Chondrocyte (in vitro differentiated cells): ENCODE measurements at places on chromosomes 16 and 17. TPM values are rescaled to one million over a fixed set of nuclear protein-coding genes. Genes with fewer than 3 reads are reported as not detected.

Gene KRTAP2-1
- not detected in 3 replicates for total RNA-seq

Gene TNFRSF13B
- not detected in 3 replicates for total RNA-seq

Gene SLC47A2
- total RNA-seq = not detected in 3 replicates

Gene KCNJ2
- total RNA-seq = 0.07 TPM in 1 of 3 replicates, not detected in the others

Gene CTRB1
- total RNA-seq = not detected in 3 replicates

Gene KRT26
- total RNA-seq = not detected in 3 replicates

Gene CCL14
- not detected in 3 replicates for total RNA-seq

Gene CDRT15
- not detected in 3 replicates for total RNA-seq

Gene TLCD3B
- total RNA-seq = 0.28 to 0.77 TPM (median 0.44 TPM) in 3 replicates

Gene FOXC2
- total RNA-seq = 70.4 to 84.2 TPM (median 77.8 TPM) in 3 replicates

DNA sequence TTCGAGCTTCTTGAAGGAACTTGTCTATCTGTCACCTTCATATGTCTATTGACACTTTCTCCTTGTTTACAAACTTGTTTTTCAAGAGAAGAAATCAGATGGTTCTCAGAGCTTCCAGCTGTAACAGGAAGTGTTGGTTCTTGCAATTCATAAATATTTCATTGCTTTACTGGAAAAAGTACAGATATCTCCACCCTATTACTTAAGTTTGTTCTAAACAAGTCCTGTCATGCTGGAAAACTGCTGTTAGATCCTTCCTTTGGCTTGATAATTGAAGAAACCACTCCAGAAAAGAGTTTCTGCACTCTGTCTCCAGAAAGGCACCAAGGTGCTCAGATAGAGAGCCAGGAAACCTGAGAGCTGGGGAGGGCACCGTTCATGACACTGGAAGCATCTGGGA is 181.6 kb downstream of the DNAH9 start:
- H3K4me1 ChIP-seq = peaks cover 5% of the 10 kb centered on the region
- no peak overlapping the region for H3K4me3 ChIP-seq
- H3K27me3 ChIP-seq = no peaks in the 10 kb centered on the region
- DNase-seq = no peak
- no peak overlapping the region for H3K27ac ChIP-seq
- H3K36me3 ChIP-seq = no peaks in the 10 kb centered on the region

DNA sequence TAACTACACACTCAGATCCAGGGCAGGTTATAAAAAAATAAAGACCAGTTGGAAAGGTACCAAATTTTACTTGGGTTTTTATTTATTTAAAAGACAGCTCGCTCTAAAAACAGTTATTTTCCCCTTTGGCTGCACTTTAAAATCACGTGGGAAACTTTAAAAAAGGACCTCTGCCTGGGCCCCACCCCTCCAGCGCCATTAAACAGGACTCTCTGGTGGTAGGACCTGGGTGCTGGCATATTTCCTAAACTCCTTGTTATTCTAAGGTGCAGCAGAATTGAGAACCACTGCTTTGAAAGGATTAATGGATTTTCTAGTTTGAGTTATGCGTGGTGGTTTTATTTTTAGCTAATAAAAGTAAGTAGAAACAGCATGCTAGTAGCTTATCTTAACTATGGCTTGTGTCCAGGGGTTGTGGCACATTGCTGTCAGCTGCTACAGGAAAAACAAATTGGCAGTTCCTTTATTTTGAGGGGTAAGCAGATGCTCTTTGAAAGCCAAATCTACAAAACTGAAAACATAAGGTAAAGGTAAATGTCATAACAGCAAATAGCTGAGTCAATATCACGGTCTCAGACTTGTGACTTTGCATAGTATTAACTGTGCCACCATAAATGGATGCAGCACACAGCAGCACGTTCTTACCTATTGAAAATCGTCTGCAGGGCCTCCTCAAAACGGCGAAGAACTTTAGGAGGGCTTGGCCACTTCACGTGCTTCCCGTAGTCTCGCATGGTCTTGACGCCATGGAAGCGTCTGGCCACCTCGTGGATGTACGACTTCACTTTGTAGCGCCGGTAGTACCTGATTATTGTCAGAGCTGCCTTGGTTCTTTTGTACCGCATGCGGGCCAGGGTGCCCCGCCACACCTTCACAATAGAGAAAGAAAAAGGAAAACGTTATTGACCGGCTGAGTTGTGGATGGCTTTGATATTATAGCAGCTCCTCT is 172.0 kb downstream of the CDK5R1 start:
- no peak for DNase-seq
- H3K4me3 ChIP-seq = no peak overlapping the region
- no peak overlapping the region for H3K27ac ChIP-seq
- no peaks in the 10 kb centered on the region for H3K27me3 ChIP-seq
- H3K4me1 ChIP-seq = peaks cover 15% of the 10 kb centered on the region

- no peaks in the 10 kb centered on the region for H3K4me1 ChIP-seq
- no peak overlapping the region for H3K4me3 ChIP-seq
- no peaks in the 10 kb centered on the region for H3K27me3 ChIP-seq
Observed at GRCh38 chr16:9597967-9598730, 506.7 kb downstream of the HAPSTR1 start.

GRCh38 chr16:58409316-58409973 is 17.2 kb downstream of the GINS3 start:
- no peak for DNase-seq
- no peak overlapping the region for H3K4me3 ChIP-seq
- peaks cover 10% of the 10 kb centered on the region for H3K4me1 ChIP-seq
- H3K27me3 ChIP-seq = no peaks in the 10 kb centered on the region
- peaks cover 2% of the 10 kb centered on the region for H3K36me3 ChIP-seq
- peak overlapping the region; percentile 17 for H3K27ac ChIP-seq

- no peaks in the 10 kb centered on the region for H3K36me3 ChIP-seq
- peaks cover 2% of the 10 kb centered on the region for H3K4me1 ChIP-seq
- DNase-seq = peak; percentile 80
- peaks cover 6% of the 10 kb centered on the region for H3K27me3 ChIP-seq
Observed at GRCh38 chr17:143785-144281, 6.5 kb downstream of the SCGB1C2 start.

DNA sequence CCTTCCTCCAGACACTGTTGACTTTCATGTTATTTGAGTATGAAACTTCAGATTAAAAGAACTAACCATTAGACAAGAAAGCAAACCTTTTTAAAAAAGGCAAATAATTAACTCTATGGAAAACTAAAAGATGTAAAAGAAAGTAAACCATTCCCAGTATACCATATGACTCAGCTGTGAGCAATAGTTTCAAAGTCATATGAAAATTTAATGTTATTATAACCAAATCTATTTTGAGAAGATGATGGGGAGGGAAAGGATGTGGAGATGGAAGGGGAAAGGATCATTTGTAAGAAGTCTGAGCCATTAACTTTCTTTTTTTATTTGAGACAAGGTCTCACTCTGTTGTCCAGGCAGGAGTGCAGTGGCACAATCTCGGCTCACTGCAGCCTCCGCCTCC is 131.8 kb downstream of the IRX5 start:
- peaks cover 49% of the 10 kb centered on the region for H3K27me3 ChIP-seq
- peak overlapping the region; percentile 90 for H3K27ac ChIP-seq
- H3K36me3 ChIP-seq = no peaks in the 10 kb centered on the region

DNA sequence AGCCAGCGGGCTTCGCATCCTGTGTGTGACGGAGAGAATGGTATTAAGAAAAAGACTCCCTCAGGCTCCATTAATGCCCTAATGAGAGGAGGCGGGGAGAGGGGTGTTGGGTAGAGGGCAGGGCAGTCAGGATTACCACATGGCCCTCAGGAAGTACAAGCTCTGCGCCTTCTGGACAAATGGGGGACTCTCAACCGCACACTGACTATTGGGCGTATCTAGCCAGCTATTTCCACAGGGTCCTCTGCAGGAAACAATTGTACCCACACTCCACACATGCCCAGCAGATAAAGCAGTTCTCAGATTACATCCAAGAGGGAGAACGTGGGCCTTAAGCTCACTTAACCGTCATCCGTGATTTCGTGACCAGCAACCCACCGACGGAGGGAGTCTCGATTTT is 14.7 kb downstream of the NXN start:
- H3K4me1 ChIP-seq = peaks cover 67% of the 10 kb centered on the region
- DNase-seq = no peak
- no peak overlapping the region for H3K27ac ChIP-seq
- H3K27me3 ChIP-seq = no peaks in the 10 kb centered on the region
- peaks cover 4% of the 10 kb centered on the region for H3K36me3 ChIP-seq

DNA sequence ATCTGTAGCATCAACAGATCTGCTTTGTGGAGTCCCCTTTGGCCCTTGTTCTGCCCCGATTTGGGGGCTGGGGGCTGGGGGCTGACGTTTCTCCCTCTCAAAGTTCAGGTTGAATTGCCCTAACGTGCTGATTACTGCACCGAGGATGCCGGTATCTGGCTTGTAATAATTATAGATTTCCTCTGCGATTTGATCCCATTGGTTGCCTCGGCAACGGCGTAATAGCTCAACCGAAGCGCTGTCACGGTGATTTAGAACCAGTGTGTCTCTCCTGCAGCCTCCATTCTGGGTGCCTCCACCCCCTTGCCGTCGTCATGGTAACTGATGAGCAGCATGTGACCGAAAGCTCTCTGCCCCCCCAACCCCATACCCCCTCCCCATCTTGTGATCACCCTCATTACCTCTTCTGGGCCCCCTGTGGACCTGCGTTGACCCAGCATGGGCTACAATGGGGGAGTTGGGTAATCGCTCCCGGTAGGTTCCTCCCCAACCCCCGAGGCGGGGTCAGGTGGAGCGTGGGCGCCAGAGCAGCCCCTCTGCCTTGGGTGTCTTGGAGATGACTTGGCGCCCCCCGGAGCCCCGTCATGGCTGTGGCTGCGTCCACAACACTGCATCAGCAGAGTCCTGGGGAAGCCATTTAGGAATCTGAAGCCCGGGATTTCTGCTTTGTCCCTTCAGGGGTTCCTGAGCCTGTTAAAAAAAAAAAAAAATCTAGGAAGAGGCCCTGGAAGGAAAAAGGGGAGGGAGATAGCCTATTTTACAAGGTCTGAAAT is 38.4 kb downstream of the ABAT start:
- H3K4me3 ChIP-seq = no peak overlapping the region
- peaks cover 15% of the 10 kb centered on the region for H3K27me3 ChIP-seq
- peaks cover 5% of the 10 kb centered on the region for H3K36me3 ChIP-seq
- H3K27ac ChIP-seq = no peak overlapping the region
- DNase-seq = no peak

DNA sequence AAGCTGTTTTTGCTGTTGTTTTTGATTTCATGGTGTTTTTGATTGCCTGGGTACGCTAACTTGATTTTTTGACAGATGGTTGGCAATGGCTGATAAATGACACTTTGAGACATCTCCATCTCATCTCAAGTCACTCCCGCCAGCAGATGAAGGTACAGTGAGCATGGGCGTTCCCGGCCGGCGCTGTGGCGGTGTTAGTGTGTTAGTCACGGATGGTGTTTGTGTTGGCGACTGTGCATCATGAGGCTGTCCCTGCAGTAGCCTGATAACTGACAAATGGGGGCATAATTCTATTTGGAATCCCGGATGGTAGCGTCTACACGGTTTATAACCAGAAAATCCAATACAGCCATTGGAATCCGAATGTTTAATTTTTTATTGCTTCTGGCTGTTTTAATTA is 81.6 kb upstream of the ZNF750 start:
- no peak overlapping the region for H3K4me3 ChIP-seq
- peak; percentile 46 for DNase-seq
- H3K36me3 ChIP-seq = peaks cover 12% of the 10 kb centered on the region
- H3K27me3 ChIP-seq = no peaks in the 10 kb centered on the region

GRCh38 chr16:78115659-78116058 is 16.2 kb downstream of the WWOX start:
- no peaks in the 10 kb centered on the region for H3K27me3 ChIP-seq
- H3K4me1 ChIP-seq = no peaks in the 10 kb centered on the region
- H3K36me3 ChIP-seq = peaks cover 11% of the 10 kb centered on the region

GRCh38 chr17:51474764-51475163 is 214.4 kb downstream of the UTP18 start:
- H3K4me3 ChIP-seq = no peak overlapping the region
- no peaks in the 10 kb centered on the region for H3K4me1 ChIP-seq
- peaks cover 19% of the 10 kb centered on the region for H3K27me3 ChIP-seq
- no peak overlapping the region for H3K27ac ChIP-seq
- no peak for DNase-seq

DNA sequence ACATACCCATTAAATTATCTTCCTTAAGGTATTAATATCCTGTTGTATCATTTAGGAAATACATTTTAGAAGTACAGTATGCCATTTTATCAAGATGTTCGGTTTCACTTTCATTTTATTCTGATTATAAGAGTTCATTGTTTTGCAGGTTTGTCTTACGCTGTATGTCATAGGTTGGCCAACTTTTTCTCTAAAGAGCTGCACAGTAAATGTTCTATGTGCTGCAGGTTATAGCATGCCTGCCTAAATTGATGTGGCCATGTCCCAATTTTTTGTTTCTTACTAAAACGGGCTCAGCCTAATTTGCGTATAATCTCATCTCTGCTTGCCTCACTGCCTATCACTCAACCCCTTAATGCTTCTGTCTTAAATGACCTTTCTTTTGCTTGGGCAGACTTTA is 126.4 kb downstream of the USP22 start:
- no peak overlapping the region for H3K27ac ChIP-seq
- no peak for DNase-seq
- H3K36me3 ChIP-seq = peaks cover 6% of the 10 kb centered on the region
- no peaks in the 10 kb centered on the region for H3K27me3 ChIP-seq
- peaks cover 35% of the 10 kb centered on the region for H3K4me1 ChIP-seq

- no peak for DNase-seq
- peaks cover 6% of the 10 kb centered on the region for H3K27me3 ChIP-seq
- no peaks in the 10 kb centered on the region for H3K36me3 ChIP-seq
- H3K4me3 ChIP-seq = no peak overlapping the region
- H3K27ac ChIP-seq = no peak overlapping the region
Observed at GRCh38 chr17:60164164-60164563, 14.4 kb downstream of the CA4 start.

DNA sequence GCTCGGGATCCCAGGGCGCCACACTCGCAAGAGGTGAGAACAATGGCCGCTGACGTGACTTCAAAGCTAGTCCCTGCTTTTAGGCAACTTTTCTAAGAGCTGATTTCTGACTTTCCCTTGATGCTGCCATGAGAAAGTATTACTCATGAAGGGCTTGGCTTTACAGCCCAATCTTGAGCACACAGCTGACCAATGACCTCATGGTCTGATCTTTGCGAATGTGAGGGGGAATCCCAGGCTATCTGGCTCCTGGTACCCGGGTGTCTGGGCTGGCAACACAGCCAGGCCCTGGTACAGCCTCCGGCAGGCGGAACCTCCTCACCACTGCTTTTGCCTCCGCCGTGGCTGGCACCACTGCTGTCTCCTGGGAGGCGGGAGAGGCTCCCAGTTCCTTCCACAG is 17.5 kb downstream of the NDUFAF8 start:
- peaks cover 4% of the 10 kb centered on the region for H3K36me3 ChIP-seq
- peaks cover 16% of the 10 kb centered on the region for H3K4me1 ChIP-seq
- no peak overlapping the region for H3K27ac ChIP-seq
- H3K4me3 ChIP-seq = no peak overlapping the region
- no peak for DNase-seq

- H3K27me3 ChIP-seq = no peaks in the 10 kb centered on the region
- DNase-seq = no peak
- no peaks in the 10 kb centered on the region for H3K36me3 ChIP-seq
- H3K4me3 ChIP-seq = peak overlapping the region; percentile 49
- peak overlapping the region; percentile 92 for H3K27ac ChIP-seq
Observed at GRCh38 chr16:87203060-87203656, 114.0 kb downstream of the C16orf95 start.

GRCh38 chr17:66268247-66268927 is 34.0 kb upstream of the PRKCA start:
- peak overlapping the region; percentile 89 for H3K27ac ChIP-seq
- no peak for DNase-seq
- H3K4me1 ChIP-seq = peaks cover 35% of the 10 kb centered on the region
- H3K4me3 ChIP-seq = peak overlapping the region; percentile 5
- no peaks in the 10 kb centered on the region for H3K27me3 ChIP-seq
- H3K36me3 ChIP-seq = peaks cover 2% of the 10 kb centered on the region
